Activated CD4-positive, alpha-beta memory T cell treated with anti-CD3 and anti-CD28 coated beads, Interleukin-2, amount 10 ng/mL, durations not matched to agents 7 days and 5 days (primary cell): ENCODE measurements at places on chromosomes 4 and X.

DNA sequence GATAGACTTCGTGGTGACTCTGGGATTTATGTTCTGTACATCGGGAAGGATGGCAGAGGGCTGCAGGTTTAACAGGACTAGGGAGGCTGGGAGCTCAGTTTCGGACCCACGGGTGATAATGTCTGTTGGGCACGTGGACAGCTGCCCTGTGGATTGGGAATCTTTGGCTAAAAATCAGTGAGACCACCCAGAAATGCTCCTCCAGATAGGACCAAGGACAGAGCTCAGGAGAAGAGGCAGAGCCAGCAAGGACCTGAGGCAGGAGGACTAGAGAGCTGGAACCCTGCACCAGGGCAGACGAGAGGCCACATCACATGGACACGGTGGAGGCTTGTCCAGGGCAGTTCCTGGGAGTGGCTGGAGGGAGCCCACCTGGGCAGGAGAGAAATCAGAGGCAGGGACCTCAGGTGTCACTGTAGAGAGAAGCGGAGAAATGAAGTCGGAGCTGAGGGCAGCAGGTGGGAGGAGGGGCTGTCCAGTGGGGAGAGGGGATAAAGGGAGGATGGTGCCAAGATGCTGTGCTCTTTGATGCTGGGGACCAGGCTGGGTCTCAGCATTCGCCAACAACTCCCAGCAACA, 79.2 kb downstream of the CPZ start:
- DNase-seq: no peak

- DNase-seq: no peak
These were observed 173.6 kb upstream of the MED14 start for GRCh38 chrX:40908857-40909475.

DNA sequence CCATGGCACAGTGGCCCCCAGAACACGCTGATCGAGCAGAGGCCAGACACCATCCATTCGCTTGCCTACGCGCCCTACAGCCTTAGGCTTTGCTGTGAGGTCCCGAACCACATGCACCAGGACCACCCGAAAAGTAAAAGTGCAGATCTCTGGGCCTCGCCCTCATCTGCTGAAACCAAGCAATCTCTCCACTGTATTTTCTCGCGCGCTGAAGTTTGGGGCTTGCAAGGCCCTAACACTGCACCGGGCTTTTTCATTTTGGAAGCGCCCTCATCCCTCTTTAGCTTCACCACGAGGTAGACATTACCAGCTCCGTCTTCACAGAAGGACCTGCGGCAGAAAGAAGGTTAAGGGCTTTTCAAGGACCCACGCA, 21.2 kb downstream of the NKX3-2 start:
- DNase-seq: no peak

DNA sequence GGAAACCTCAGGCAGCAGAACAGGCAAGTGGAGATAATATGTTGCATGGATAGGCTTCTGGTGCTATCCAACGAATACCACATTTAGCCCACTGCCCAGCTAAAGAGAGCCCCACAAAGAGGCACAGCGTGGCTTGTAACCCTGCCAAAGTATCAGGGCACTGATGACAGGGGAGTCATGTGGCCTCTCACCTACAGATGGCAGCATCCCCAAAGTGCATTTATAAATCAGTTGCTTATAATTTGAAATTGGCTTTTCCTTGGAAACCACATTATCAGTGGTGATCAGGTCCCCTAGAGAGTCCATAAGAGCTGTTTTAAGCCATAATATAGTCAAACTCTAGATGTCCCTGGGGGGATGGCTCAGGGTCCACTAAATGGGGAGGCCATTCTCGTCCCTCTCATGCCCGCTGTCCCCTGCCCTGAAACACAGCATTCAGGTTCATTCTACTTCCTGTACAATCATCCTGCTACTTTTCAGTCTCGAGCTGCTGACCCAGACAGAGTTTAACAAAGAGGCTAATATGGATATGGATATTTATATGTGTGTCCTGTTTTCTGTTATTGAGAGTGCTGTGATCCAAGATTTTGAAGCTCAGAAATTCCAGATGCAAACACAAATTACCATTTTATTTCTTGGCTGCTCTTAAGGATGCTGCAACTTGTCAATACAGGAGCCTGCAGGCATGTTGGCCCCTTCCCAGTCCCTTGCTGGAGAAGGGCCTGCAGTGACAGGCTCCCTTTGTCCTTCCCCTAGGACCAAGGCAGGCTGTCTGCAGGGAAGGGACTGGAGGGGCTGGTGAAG, 28.5 kb downstream of the SRPX start:
- no peak for DNase-seq

DNA sequence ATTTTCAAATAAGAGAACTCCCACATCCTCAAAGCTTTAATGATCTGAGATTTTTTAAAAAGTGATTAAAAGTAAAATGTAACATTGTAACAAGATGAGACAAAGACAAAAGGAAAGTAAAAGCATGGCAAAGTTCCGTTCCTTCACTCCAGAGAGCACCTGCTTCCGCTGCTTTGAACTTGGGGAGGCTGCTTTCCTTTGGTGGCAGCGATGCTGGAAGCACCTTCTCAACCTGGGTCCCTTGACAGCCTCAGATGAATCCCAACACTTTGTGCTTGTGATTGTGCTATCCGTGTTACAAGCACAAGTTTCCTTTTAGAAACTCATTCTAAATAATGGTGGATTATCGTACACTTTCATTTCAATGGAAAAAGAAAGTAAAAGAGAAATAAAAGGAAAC, 59.7 kb downstream of the HADH start:
- peak; percentile 46 for DNase-seq

GRCh38 chr4:182513587-182514291, 270.5 kb downstream of the TENM3 start:
- DNase-seq: no peak

DNA sequence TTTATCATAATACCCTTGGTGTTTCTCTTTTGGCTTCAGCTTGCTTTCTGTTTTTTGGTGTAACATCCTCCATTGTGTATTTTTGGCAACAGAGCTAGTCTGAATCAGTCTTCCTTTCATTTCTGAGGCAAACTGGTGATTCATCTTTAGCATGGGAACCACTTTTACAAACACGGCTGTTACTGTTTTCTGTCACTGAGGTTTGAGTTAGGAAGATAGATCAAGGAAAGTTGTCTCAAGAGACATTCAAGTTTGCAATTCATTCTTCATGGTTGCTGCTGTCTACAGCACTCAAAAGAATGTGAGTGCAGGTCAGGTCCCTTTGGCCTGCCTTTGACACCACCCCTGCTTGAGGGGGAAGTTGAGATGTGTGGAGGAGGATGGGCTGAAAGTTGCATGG, 36.3 kb downstream of the IL21 start:
- no peak for DNase-seq

GRCh38 chr4:71607780-71608677, 175.8 kb downstream of the GC start:
- DNase-seq: no peak

- no peak for DNase-seq
These were observed 155.8 kb downstream of the NAA11 start for GRCh38 chr4:79170077-79170476.

GRCh38 chr4:20422398-20422797, 170.7 kb downstream of the SLIT2 start:
- DNase-seq: peak; percentile 40

GRCh38 chr4:84623661-84624060, 40.7 kb downstream of the CDS1 start:
- no peak for DNase-seq

- no peak for DNase-seq
These were observed 80.1 kb downstream of the GPC3 start for GRCh38 chrX:133905305-133905704.

- DNase-seq: no peak
These were observed 143.1 kb downstream of the TRAM1L1 start for GRCh38 chr4:116942315-116942714.

GRCh38 chr4:107792711-107793110, 32.0 kb upstream of the SGMS2 start:
- no peak for DNase-seq

GRCh38 chrX:19747652-19748610, 139.5 kb downstream of the SH3KBP1 start:
- peak; percentile 86 for DNase-seq

- DNase-seq: no peak
These were observed 452.7 kb upstream of the HS3ST1 start for GRCh38 chr4:11881364-11881763.

DNA sequence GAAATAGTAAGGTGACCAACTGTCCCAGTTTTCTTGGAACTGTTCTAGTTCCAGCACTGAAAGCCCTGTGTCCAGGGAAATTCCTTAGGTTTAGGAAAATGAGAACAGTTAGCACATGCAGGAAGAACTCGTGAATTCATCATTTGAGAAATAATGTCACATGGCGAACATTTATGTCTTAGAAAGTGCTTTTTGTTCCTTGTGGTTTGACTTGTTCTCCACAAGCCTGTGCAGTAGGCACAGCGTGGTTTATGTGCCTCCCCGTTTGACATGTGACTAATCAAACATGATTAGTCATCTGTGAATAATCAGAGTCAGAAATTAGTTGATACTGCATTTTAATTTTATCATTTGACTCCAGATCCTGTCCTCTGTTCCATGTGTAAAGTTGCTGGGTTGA, 556.0 kb upstream of the CPEB2 start:
- DNase-seq: no peak

DNA sequence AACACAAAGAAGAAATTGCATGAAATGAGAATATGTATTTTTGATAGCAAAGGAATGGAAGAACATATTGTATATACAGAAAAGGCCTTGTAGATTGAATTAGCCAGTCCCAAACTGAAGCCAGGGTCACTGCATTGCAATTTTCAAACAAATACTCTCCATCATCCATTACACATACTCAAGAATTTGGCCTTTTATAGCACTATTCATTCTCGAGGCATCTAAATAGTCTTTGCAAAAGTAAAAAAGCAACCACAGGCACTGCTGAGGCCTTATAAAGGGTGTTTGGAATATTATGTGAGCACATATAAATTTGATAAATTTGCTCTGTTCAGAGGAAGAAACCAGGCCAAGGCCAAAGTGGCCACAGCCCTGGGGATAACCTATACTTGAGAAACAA, 123.0 kb downstream of the ZNF827 start:
- DNase-seq: no peak

- DNase-seq: no peak
These were observed 3.8 kb downstream of the FGF16 start for GRCh38 chrX:77450996-77451395.

DNA sequence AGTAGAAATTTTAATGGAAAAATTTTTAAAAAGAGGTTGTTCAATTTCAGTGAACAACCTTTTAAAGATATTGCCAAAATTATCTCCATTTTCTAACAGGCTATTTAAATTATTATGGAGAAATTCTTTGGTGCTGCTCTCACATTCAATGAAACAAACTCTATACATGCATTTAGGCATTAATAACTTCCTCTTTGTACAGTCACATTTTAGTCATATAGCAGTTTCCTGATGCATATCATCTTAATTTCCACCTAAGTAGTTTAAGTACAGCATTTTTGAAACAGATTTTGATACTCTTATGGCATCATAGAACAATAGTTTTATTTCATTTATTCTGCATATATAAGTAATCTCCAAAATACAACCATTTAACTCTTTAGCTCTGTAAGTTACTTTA, 500.1 kb downstream of the STPG2 start:
- no peak for DNase-seq

DNA sequence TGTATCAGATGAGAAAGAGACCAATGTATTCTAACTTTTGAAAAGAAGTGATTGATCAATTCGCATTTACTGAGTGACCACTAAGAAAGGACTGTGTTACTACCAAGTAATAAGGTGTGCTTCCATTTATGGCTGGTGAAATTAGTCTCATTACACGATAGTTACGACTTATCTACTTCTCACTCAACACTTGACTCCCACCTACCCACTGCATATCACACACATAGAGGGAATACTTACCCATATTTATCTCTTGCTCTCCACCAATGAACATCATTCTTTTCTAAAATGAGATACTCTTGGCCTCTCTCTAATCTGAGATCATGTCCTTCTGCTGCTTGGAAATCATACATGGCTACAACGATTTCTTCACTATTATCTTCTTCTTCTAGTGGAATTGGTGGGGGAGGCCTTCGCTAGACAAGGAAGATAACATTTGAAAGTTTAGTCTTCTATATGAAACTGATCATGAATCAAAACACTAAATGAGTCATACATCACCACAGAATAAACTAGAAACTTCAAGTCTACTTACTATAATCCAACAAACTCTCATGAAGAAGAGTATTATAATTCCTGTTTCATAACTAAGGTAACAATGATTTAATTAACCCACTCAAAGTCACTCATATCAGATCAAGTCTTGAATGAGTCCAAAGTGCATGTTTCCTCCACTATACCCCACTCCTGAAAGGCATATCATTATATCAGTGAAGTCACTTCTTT, 33.7 kb upstream of the TXK start:
- DNase-seq: no peak

DNA sequence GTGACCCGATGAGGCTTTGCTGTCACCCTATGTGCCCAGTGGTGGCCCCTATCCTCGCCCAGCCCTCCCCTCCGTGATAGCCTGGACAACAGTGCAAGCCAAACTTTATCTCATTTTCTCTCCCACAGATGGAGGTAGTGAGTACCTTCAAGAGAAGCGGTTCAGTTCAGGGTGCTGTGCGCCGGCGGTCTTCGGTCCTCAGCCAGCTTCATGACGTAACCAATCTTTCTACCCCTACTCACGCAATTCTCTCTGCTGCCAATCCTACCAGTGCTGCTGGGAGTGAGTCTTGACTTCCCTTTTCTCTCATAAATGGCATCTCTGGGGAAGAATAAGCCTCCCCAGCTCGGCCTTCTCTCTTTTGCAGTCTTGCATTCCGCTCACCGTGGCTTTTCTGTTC, 29.5 kb downstream of the CCNQ start:
- no peak for DNase-seq

- DNase-seq: peak; percentile 30
These were observed 64.2 kb downstream of the SPINK2 start for GRCh38 chr4:56757261-56757746.

DNA sequence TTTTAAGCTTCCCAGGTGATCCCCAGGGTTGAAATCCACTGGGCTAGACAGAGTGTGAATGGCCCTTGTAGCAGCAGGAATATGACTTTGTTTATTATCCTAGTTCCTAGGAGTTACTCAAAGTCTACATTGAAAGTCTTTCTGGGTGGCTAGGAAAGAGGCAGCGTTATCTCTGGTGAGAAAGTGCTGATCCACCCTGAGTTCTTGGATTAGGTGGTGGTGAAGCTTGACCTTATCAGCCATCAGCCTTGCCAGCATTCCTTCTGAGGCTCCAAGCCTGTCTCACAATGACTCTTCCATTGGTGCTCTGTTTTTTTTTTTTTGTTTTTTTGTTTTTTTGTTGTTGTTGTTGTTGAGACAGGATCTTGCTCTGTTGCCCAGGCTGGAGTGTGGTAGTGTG, 83.1 kb upstream of the CLCN4 start:
- no peak for DNase-seq

- DNase-seq: no peak
These were observed 477.2 kb upstream of the INTU start for GRCh38 chr4:127155555-127155954.

DNA sequence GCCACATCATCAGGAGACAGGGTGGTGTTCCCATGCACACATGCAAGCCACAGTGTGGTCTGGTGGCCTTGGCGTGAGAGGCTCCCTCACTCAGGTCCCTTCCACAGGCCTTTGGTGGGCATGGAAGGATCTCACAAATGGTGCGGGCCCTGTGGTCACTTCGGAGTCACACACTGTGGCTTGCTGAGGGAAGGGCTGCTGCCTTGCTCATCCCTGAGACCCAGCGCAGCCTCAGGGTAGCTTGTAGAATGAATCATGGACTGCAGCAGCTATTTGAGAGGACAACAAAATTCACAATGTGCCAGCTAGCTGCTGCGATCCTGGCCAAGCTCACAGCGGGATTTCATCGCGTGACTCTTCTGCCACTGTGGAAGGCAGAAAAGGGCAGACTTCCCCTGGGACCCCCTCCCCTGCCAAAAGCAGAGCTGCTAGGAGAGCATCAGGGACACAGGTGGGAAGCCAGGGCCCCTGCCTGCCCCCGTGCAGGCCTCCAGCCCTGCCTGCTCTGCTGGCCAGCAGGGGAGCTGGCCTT, 106.4 kb downstream of the ABLIM2 start:
- no peak for DNase-seq
